ENCODE measurements at places on chromosomes 4 and X.

GRCh38 chrX:136046295-136047015 lies 61.2 kb downstream of the SLC9A6 start:
- DNase-seq: no peak

DNA sequence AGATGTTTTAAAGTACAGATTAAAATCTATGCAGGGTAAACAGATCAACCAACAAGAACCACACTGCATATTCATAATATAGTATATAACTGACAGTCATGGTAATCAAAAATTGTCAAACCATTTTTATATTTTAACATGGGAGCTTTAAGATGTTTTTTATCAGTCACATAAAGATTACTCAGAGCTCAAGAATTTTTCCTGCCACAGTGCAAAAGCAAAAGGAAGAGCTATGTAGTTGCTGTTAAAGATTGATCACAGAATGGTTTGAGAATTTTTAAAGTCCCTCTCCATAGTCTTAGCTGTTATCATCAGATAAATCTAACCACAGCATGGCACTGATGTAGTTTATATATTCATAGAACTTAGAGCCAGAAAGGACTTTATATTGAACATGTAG lies 8.5 kb downstream of the RAB9B start:
- no peak for DNase-seq

DNA sequence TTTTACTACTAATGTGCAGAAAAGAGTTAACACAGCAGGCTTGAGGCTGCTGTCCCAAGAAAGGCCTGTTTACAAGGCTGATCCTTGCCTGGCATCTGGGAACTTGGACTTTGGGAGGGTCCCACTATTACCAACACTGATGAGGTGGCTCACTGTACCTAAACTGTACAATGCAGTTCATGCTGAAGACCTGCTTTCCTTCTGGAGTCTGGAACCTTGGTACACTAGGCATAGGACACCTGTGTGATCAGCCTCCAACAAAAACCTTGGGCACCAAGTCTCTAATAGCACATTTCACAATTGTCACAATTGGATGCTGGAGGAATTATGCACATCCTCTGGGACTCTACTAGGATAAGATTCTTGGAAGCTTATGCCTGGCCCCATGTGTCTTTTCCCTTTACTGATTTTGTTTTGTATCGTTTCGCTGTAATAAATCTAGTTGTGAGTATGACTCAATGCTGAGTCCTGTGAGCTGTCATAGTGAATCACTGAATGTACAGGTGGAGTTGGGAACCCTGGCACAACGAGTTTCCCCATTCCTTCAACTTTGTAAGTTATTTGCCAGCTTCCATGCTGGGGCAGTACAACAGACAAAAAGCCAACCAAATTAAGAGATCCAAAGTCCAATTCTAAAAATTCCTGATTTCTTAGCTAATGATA lies 45.9 kb downstream of the TEC start:
- DNase-seq: no peak

DNA sequence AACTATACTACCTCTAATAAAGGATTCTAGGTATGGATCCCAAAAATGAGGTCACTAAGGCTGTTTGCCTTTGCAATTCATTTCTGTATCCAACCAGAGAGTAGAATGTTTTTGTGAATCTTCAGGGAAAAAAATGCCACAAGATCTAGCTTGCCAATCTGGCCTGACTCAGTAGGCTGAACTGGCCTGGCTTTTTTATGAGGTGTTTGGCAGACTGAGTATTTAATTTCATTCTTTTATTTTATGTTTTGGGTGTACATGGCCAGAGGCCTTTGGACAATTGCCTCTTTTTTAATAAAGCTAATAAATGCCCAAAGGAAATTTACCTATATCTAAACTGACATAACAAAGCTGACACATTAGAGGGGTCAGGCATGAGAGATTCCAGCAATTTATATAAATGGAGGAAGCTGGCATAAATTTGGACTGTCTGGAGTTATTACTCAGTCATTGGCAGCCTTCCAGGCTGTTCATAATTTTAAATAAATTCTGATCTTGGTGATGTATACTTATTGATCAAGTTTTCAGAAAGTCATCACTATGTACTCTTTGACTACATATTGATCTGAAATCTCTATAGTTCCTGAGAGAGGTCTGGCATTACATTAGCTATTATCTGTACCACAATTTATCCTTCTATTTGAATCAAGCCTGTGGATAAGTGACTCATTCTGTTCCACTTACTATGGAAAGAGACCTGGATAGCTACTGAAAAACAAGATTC lies 376.4 kb upstream of the NOCT start:
- no peak for DNase-seq

DNA sequence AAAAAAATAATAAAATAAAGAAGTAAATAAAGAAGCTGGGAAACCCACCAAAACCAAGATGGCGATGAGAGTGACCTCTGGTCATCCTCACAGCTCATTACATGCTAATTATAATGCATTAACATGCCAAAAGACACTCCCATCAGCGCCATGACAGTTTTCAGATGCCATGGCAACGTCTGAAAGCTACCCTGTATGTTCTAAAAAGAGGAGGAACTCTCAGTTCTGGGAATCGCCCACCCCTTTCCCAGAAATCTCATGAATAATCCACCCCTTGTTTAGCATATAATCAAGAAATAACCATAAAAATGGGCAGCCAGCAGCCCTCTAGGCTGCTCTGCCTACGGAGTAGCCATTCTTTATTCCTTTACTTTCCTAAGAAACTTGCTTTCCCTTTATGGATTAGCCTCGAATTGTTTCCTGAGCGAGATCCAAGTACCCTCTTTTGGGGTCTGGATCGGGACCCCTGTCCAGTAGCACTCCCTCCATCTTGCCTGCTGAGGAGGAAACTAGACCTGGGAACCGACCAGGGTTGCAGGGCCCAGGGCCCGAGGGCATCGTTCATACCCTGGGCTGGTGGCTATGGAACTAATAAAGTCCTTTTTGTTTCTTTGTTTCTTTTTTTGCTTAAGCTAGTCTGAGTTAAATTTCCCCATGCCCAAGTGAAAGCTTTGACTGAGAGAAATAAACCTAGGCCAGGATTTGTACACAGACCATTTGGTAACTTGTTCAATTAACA lies 30.9 kb downstream of the HTT-AS start:
- DNase-seq: no peak

- no peak for DNase-seq
These were observed 70.7 kb upstream of the ANXA10 start for GRCh38 chr4:168021666-168022065.

DNA sequence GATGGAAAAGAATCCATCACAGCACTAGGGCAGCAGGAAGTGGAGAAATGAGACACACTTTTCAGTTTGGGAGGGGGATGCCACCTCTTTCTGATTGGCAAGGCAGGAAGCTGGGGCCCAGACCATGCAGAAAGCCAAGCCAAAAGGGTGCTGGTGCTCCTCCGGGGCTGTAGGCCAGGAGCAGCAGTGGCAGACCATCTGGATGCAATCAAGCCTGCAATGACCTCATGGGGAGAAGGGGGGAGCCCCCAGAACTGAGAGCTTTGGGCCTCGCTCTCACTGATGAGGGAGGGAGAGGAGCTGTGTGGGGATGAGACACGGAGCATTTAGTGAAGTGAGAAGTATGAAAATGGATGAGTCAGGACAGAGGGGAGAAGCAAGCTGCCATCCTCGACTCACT lies 141.3 kb upstream of the NALF2 start:
- no peak for DNase-seq

GRCh38 chr4:11724731-11725130 lies 296.0 kb upstream of the HS3ST1 start:
- DNase-seq: no peak

GRCh38 chr4:22514481-22514880 lies 1.4 kb downstream of the ADGRA3 start:
- DNase-seq: no peak

- no peak for DNase-seq
These were observed 347.6 kb upstream of the FAM241A start for GRCh38 chr4:111797455-111798163.

DNA sequence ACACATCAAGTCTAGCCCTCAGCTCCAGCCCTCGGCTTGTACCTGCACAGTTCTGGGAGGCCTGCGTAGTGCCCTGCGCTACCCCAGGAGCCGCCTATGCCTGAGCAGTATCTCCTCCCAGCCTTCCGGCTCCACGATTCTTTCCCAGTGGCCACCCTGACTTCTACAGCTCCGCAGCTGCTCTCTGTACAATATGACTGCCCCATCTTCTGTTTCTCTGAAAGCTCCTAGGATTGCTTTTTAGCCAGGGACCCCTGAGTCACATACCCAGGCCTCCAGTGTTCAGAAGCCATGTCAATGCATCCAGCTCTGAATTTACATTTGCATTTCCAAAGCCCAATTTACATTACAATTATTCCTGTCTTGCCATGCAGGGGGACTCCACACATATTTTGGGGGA lies 135.5 kb downstream of the PJA1 start:
- no peak for DNase-seq

DNA sequence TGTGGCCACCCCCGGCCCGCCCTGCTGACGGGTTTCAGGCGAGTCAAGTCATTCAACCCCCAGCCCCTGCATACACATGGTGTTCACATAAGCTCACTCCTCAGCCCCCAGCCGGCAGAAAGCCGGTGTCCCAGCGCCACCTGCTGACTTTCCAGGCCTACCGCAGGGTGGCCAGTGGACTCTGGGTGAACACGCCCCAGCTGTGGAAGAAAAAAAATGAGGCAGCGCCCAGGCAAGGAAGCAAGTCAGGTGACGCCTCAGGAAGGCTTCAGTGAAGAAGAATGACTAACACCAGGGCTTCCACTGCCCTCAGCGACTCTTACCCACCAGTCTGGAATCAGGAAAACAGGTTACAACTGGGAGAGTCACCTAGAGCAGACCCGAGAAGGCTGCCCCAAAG lies 15.8 kb downstream of the BCAP31 start:
- DNase-seq: no peak

GRCh38 chr4:150518559-150518958 lies 63.4 kb upstream of the MAB21L2 start:
- DNase-seq: no peak

DNA sequence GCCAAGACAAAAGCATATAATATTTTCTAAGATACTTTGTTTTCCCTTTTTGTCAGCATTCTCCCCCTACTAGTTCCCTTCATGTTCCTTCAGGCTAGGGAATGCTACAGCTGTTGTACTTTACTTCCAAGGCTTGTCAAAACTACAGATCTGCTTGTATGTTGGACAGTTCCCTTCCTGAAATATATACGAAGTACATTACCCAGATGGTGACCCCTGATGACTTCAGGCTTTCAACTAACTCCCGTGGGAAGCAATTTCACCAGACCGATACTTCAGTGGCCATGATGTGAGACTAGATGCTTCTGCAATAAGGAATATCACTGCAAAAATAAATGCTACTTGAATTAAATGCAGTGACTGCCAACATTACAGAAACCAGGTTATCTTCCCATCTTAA lies 332.8 kb downstream of the SH2D1A start:
- DNase-seq: no peak

DNA sequence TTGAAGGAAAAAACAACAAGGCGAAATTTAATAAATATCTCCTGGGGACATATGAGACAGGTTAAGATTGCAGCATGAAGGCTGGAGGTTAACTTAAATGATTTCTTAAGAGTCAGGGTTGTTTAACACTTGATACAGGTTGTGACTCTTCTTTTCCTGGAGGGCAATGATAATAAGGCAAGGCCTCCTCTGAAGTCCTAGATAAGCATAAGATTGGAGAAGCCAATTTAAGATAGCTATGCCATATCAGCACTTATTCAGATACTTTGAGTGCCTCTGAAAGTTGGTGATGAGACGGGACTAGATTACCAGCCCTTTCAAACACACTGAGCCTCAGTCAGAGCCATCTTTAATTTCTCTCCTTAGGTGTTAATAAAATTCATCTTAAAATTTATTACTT lies 350.8 kb downstream of the FBXO8 start:
- no peak for DNase-seq

DNA sequence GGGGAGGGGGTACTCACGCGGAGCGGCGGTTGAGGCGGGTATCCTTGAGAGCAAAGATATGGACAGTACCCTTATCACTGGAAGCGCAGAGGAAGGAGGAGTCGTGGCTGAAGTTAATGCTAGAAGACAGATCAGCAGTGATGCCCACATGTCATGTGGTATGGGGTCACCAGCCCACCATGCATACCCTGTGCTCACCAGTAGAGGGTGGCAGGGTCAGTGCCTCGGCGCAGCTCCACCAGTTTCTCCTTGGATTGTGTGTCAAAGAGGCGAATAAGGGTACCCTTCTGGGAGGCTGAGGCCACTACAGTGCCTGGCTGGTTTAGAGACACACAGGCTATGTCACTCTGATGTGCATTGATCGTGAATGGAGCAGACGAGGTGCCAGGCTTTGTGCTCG lies 1.5 kb upstream of the PRAF2 start:
- DNase-seq: no peak

DNA sequence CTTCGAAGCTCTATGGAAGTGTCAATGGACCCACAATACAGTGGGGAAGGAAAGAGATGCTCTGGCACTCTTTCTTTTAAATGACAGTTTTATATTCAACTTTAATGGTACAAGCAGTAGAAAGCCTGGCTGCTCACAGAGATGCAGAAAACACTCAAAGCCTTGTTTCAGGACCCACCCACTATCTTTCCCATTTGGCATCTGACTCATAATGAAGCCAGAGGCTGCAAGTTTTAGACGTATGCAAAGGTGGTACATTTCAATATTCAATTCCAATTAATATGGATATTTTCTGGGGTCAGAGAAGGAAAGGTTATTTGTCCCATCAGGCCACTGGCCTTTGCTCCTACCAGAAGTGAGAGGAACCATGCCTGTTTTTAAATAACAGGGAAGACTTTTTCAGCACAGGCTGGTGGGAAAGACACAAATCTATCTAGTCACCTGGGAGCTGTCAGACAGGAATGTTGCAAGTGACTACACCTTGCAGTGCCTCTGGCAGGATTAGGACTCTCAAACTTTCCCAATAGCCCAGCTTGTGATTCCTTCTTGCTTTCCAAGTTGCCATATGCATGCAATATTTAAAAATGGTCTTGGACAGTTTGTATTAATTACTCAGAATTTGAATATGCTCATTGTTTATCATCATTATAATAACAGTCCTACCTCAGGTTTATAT lies 70.0 kb upstream of the RAB40AL start:
- DNase-seq: no peak

- no peak for DNase-seq
These were observed 562.8 kb upstream of the IGFBP7 start for GRCh38 chr4:57672846-57673433.

DNA sequence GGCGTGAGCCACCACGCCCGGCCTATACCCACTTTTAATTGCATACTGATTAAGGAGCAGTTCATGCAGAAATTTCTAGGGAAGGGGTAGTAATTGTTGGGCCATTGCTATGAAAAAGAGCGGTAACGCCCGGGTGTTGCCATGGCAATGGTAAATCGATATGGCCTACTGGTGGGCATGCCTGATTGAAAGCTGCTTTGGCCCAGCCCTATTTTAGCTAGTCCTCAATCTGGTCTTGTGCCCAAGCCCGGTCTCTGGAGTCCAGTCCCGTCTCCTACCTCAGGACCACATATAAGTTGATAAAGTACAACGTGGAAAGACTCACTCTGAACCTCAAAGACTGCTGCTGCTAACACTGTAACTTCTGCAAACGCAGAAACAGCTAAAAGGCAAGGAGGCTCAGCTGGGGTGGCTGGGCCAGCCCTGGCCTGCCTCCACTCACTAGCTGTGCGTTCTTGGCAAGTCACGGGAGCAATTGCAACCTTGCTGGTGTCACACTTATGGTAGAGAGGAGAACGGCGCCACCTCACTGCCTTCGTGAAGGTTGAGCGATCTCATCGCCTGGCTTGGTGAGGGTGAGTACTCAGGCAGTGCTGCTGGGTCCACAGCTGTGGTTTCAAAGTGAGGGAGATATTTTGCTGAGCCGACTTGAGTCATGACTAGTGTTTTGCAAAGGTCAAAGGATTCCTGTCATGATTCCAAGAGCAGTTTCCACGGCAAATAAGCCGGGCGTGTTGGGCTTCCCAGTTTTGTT lies 57.0 kb upstream of the GRPEL1 start:
- DNase-seq: no peak
